Right renal pelvis (tissue), 4 donors: ENCODE measurements at places on chromosomes 2 and 18.

DNA sequence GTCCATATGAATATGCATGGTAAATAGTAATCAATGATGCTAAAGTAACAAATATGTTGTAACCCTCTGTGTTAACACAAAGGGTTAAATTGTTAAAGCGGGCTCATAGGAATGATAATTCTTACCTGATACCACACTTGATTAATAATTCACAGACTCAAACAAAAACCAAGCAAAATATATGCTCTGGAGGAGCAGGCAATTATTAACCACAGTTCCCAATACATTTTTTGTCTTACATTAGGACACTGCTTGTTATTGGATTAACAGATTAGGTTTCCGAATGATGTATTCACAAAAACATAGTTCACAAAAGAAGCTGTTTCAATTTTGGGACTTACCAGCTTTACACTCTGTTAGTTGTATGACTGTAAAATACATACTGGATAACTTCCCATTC is 300.9 kb upstream of the LRRTM4 start:
- DNase-seq, result no peak

GRCh38 chr2:127637725-127638252 is 8.2 kb upstream of the GPR17 start:
- DNase-seq, result peak; percentile 51

DNA sequence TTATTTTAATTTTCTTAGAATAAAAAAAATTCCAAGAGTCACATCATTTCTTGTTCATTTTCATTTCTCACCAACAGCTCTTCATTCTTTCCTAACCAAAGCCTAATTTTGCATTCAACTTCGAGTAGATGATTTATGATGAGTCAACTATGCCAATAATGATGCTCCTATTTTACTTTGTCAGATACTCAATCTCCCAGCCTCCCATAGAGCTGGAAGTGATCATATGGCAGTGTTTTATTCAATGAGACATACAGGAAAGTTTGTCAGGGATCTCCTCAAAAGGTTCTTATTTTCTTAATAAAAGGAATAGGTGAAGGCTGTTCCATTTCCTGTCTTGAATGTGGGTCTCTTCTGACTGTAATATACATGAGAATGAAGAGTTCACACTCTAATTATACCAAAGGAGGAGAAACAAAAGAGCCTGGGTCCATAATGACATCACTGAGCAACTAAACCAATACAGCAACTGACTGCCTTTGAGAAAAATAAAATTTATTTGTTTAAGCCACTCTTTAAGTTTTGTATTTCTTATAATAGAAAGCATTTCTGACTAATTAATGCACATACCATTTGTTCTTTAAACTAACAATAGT is 231.2 kb upstream of the CYP26B1 start:
- no peak for DNase-seq

- DNase-seq, result no peak
These were observed 52.7 kb downstream of the ATP9B start for GRCh38 chr18:79121746-79122474.

DNA sequence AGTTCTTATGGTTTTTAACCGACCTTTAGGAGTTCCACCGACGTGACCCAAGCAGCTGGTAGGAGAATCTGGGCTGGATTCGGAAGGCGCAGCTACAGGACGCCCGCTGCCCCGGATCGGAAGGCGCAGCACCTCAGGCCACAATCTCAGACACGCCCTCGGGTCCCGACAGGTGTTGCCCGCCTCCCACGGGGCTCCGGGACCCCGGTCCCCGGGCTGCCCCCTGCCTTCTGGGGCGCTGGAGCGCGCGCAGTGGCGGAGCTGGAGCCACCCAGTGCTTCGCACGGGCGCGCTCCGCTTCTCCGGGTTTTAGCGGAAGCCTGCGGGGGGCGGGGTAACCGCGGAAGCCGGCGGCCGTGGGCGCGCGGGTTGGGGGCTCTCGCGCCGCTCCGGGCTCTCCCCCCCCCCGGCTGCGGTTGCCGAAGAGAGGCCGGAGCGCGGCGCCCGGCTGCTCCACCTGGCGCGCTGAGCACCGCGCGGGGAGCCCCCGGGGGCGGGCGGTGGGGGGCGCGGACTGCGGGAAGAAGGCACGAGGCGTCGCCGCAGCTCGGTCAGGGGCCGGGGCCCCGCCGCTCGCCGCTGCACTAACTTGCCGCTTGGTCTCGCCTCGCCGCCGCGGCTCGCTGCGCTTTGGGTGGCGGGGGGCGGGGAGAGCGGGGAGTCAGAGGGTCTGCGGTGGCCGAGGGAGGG is 718.8 kb downstream of the DPP10 start:
- DNase-seq, result peak; percentile 40

DNA sequence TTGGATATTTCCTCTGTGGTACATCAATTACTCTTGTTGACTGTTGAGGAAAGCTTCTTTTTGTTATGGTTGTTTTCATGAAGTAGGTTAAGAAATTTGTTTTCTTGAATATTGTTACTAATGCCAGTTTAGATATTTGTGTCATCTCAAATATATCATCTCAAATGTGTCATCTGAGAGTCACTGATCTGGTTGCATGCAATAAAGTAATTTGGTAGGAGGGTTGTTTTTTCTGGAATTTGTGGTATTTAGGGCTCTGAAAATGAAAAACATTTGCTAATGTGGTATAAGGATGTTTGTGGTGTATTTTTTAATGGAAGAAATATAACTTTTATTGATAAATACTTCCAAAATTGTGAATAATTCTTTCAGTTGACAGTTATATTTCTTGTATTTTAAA is 117.7 kb downstream of the GREB1L start:
- DNase-seq, result no peak

- no peak for DNase-seq
These were observed 179.9 kb upstream of the HS6ST1 start for GRCh38 chr2:128498589-128498988.

DNA sequence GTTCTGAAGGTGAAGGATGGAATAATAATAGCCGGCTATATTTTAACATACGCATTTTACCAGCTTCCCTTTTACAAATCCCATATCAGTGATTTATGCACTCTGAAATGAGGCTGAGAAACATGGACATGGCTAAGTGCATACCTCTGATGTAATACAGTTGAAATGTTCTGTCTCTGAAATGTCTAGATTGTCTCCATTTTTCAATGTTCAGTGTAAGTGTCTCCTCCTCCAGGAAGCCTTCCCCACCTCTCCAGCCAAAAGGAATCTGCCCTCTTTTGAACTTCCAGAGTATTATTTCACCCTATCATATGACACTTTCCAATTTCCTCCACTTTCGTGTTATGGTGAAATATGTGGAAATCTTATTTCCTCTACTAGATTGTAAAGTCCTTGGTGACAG is 29.5 kb upstream of the ME2 start:
- no peak for DNase-seq
